CD4-positive, alpha-beta T cell treated with Interferon gamma for 1 hour (primary cell): ENCODE measurements at places on chromosomes 12 and 14.

- peak; percentile 61 for DNase-seq
These were observed 74.7 kb downstream of the NIN start for GRCh38 chr14:50756300-50756699.

- DNase-seq = no peak
These were observed 41.8 kb upstream of the DHRS7 start for GRCh38 chr14:60206837-60207533.

DNA sequence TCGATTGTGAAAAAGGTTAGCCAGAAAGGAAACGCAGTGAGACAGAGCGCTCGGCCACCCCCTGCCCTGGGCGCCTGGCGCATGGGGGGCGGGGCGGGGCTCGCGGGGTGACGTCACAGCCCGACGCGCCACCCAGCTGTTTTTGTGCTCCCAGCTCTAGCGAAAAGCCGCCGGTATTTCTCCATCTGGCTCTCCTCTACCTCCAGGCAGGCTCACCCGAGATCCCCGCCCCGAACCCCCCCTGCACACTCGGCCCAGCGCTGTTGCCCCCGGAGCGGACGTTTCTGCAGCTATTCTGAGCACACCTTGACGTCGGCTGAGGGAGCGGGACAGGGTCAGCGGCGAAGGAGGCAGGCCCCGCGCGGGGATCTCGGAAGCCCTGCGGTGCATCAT, at the start of gene GABARAPL1:
TSS of gene GABARAPL1 (plus strand) at position 139 of the 393 bp plus-strand sequence. CDS start at position 392, 253 bp downstream.
- DNase-seq = peak; percentile 88

DNA sequence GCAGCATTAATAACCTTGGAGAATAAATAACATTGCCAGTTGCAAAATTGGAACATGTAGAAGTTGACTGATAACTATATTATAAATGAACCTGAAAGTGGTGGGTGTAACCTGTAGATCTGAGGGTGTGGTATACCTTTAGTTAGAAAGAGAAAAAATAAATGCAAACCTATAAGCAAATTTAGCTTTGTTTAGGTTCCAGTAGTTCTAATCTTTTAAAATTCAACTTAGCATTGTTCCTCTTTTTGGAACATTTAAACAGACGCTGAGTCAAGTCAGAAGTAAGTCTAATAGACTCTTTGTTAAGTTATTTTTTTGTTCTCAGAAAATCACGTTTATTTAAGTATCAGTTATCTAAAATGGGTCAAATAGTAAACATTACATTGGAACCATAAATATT, 120.0 kb downstream of the DNAI7 start:
- DNase-seq = no peak

DNA sequence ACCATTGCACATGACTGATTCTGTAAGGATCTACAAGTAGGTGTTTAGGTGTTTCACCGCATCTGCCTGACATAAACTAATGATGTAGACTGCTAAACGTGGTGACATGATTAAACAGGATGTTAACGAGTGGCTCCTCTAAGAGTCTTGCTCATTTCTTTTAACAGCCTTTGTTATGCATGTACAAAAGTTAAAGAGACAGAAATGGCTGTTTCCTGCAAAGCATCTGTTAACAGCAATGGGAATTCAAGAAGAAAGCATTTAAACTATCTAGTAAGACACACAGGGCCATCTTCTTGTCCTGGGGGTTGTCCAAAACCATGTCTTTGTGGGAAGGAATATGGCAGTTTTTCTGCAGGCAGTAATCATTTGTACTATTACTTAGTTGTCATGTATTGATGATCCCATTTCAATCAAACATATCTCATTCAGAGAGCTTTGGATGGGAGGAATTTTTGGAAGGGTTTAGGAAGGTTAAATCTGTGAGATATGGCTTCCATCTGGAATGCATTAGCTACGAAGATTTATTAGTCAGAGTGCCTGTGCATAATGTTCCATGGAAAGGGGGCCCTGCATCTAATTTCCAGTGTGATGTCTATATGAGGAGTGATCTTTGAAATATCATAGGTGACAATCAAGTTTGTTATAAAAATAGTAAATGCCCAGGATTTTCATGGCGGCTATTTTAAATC, 495.1 kb downstream of the EGLN3 start:
- DNase-seq = no peak

- no peak for DNase-seq
These were observed 102.6 kb downstream of the NCOR2 start for GRCh38 chr12:124464830-124465229.

- peak; percentile 32 for DNase-seq
These were observed at the start of gene ARHGEF25 for GRCh38 chr12:57611108-57611826. TSS of gene ARHGEF25 (plus strand) at chr12:57611435. CDS start at chr12:57611895, 460 bp downstream.

- no peak for DNase-seq
These were observed 20.9 kb downstream of the MORN3 start for GRCh38 chr12:121648458-121649028.

DNA sequence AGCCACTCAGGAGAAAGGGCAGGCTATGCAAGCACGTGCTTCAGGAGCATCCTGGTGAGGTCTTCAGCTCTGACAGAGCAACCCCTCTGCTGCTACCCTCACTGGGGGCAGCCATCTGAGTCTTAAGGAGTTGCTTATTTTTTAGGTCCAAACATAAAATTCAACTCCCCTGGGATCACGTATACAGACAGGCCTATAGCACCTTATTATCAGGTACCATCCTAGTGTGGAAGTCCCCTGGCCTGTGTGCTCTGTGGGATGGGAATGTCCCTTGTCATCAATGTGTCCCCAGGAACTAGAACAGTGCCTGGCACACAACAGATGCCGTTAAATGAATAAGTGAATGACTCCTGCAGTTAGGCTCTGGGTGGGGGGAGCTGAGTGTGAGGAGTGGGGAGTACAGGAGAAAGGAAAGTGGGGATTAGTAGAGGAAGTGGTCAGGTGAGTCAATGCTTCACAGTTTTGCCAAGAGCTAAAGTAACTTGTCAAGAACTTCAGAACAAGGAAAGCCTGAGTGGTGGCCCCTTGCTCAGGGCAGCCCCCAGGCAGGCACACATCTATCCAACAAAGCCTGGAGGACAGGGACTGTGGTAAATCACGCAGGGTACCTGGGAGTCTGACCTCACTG, 33.5 kb downstream of the DAD1 start:
- DNase-seq = peak; percentile 56

- no peak for DNase-seq
These were observed 466.5 kb upstream of the SOX5 start for GRCh38 chr12:24415934-24416333.

DNA sequence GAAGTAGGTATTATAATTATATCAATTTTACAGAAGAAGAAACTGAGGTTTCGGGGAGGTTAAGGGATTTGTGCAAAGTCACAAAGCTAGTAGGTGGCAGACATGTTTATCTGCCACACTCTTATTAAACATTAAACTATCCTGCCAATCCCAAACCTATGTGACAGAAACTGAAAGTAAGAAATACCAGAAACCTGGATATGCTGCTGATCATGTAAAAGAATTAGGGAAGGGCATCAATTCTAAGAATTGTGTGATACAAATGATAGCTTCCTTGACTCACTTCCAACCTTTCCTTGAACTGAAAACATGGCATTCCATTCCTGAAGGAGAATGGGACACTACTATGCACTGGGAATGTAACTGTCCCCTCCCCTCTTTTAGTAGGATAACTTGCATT, 16.9 kb downstream of the TAOK3 start:
- no peak for DNase-seq

DNA sequence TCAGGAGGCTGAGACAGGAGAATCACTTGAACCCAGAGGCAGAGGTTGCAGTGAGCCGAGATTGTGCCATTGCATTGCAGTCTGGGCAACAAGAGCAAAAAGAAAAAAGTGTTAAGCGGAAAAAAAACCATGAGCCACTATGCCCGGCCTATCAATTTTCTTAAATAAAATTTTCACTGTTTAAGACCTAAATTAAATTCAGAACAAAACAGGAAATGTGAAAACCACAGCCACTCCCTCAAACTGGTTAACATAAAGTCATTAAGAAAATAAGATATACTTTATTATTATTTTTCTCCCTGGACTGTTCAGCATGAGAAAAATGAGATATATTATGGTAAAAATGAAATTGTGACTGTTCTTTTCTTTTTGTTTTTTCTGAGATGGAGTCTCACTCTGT, 44.6 kb upstream of the GCH1 start:
- DNase-seq = no peak

- DNase-seq = no peak
These were observed 72.2 kb downstream of the CLIP1 start for GRCh38 chr12:122350141-122350848.

DNA sequence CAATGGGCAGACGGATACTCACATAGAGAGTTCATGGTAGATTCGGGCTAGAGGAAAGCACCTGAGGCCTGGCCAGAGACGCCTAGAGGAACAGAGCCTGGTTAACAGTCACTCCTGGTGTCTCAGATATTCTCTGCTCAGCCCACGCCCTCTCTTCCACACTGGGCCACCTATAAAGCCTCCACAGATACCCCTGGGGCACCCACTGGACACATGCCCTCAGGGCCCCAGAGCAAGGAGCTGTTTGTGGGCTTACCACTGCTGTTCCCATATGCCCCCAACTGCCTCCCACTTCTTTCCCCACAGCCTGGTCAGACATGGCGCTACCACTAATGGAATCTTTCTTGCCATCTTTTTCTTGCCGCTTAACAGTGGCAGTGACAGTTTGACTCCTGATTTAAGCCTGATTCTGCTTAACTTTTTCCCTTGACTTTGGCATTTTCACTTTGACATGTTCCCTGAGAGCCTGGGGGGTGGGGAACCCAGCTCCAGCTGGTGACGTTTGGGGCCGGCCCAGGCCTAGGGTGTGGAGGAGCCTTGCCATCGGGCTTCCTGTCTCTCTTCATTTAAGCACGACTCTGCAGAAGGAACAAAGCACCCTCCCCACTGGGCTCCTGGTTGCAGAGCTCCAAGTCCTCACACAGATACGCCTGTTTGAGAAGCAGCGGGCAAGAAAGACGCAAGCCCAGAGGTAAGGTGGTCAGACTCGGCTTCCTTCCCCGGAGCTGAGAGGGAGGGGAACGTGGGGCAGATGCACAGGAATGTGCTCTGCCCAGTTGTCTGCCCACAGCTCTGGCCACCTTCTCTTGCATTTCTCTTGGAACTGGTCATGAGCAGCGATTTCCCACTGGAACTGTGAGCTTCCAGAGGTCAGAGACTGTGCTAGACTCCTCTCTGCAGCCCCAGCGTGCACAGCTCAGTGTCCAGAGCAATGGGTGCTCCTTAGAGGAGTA, at the start of gene CD4:
TSS of gene CD4 (plus strand) at position 557 of the 953 bp plus-strand sequence. CDS start 10,611 bp downstream, outside the sequence.
- DNase-seq = peak; percentile 68

- DNase-seq = no peak
These were observed 507.0 kb downstream of the SNAPC1 start for GRCh38 chr14:62269204-62269603.

DNA sequence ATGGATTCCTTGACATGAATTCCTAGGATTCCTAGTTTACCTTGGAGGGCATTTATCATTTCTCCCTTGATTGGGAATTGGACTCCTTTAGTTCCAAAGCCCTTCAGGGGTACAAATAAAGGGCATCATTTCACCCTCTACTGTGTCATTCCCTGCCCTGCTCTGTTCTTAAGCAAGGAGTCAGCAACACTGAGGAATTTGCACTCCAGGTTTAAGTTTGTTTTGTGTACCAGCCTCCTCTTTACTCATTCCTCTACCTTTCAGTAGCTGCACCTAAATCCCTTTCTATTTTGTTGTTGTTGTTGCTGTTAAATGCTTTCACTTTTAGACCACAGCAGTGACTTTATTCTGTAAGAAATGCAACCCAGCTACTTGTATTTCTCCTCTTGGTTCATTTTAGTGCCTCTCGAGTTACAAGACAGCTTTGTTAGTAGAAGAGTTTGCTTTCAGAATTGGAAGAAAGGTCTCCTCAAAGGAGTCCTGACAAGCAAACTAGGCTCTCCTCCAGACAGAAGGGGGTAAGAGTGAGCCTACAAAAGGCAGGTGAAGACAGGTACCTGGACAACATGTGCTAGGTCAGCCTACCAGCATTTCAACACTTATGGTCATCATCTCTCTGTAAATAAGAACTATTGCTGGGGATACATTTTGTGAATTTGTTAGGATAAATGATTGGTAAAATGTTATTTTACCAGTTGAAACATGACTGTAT, 90.0 kb downstream of the RMST start:
- no peak for DNase-seq

DNA sequence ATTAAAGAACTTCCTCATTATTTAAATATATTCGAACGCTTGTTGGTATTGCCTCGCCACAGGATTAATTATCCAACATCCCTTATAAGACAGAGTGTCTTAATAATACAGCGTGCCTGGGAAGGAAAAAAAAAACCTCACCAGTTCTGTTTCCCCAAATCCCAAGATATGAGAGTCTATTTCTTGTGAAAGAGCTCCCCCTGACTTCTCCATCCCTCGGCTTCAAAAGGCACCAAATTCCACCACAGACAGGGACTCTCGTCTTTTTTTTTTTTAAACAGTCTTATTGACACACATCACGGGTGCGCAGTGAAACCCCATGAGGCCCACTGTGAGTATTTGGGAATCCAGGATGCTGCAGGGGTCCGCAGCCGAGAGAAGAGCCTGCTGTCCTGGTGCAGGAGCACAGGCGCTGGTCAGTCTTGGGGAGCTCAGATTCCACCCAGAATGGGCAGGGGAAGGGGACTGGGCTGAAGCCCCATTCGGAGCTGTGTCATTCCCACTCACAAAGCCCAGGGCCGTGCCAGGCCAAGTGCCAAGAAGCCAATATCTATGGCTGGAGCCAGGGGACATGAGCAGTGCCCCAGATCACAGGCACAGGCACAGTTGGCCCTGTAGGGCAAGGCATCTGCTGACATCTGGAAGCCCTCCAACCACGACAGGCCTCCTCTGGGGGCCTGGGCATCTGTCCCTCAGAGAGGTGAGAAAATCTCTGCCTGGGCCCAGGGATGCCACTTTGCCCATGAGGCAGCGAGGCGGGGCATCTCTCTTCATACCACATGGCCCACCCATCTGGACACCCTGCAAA, 71.9 kb downstream of the BCL11B start:
- DNase-seq = no peak

DNA sequence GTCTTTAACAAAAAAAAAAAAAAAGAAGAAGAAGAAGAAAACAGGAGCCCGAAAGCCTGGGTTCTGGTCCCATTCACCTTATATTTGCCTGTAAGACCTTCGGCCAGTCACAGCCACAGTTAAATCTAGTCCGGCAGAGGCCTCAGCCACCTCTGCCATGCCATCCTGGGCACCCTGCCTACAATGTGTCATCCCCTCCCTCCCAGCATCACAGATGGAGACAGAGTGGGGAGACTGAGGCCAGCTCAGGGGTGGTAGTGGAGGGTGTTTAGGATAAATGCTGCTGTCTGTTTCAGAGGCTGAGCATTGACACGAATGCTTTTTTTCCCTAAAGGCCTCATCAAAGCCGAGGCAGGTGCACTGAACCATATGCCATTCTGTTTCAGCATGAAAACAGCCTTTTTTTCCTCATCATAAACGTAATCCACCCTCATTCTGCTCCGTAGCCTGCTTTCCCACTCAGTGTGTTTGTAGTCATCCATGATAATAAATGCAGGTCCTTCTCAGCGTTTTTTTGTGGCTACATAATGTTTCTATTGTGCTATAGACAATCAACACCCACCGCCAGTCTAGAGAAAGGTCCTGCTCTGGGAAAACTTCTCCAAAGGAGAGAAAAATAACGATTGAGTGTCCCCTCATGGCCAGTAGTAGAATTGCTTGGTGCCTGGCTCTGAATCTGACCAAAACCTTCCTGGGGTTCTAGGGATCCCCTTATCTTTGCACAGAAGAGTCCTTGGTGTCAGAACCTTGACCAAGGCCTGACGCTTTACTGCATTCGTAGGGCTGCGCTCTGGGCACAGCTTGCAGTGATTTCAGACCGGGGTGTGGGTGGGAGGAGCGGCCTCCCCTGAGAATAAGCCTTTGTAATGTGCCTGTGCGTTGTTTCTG, 41.1 kb upstream of the TSPAN9 start:
- DNase-seq = no peak
